Stimulated activated CD8-positive, alpha-beta memory T cell treated with anti-CD3 and anti-CD28 coated beads, Interleukin-4, amount 100 ng/mL, for 24 hours (primary cell): ENCODE measurements at places on chromosomes 13 and 19.

DNA sequence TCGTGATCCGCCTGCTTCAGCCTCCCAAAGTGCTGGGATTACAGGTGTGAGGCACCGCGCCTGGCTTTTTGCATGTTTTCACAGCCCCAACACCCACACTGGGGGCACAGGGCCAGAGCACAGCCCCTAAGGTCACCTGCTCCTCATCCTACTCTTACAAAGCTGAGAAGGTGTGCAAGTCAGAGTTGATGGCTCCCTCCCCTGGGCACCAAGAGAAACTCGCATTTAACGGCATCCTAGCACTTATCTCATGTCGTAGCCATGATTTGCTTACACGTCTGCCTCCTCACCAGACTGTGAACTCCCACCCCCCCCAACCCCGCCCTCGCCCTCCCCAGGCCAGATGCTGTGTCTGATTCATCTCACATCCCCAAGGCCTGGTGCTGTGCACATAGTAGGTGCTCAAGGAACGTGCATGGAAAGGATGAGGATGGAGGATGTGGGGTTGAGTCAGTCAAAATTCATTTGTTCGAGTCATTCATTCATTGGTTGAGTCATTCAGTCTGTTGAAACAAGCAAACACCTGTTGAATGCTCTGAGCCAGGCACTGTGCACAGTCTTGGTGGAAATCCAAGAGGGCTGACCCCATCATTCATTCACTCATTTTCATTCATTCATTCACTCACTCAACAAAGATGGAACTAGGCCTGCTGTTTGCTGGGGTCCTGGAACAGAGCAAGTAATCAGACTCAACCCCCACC is 11.3 kb downstream of the SHANK1 start:
- no peak for DNase-seq

DNA sequence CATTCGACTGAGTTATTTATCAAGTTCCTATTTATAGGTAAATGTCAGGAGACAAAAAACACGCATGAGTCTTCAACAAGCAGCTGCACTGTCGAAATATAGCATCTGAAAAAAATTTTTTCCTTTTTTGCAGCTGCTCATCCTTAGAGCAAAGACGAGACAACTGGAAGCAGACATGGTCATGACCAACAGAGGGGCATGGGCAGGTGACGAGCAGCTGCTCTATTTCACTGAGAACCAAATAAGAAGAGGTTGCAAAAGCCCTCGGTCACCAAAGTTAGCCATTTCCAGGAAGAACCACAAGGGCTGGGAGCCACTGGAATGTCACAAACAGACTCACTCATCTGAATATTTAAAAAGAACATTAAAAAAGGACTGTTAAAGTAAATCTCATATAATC is 22.2 kb downstream of the SOHLH2 start:
- DNase-seq, result no peak

DNA sequence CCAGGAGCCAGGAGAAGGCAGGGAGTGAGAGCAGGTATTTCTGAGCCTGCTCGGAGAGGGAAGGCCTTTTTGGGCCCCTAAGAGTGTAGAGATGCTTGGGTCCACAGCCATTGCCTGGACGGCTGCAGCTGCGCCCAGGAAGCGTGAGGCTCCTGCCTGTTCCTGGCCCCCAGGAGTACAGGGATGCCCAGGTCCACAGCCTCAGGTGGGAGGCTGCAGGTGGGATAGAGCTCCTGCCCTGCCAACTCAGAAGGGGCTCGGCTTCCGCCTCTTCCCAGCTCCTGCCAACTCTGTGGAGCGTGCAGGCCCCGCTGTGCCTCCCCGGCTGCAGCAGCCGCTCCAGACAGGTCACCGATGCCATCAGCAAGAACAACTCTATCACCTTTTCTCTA is 351.0 kb upstream of the PCDH20 start:
- no peak for DNase-seq

GRCh38 chr13:45401314-45401713 is 16.9 kb downstream of the SLC25A30 start:
- no peak for DNase-seq

GRCh38 chr19:2221250-2221831 is 14.8 kb downstream of the PLEKHJ1 start:
- no peak for DNase-seq

DNA sequence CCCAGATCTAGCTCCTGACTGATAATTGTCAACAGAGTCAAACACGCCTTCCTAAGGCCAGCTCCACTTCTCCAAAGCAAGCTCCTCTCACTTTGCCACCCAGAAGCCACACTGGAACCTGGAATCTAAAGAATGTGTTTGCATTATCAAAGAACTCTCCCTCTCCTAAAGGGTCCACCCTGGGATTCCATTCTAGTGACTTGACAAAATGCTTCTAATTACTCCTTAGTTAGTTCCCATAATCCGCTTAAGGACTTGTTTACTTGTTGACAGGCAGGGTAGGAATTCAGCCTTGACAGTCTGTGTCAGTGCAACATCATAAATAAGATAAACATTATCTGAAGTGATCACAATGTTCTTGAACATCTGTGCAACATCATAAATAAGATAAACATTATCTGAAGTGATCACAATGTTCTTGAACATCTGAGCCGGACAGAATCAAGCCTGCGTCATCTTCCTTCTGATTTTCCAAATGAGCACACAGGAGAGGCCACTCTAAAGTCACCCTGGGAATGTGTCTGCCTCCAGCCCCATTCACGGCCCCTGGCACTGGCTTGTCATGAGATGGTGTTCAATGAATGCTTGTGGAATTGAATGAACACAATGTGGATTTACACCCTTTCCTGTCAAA is 512.1 kb downstream of the IRS2 start:
- no peak for DNase-seq
